Dermis blood vessel endothelial cell (primary cell): ENCODE measurements at places on chromosomes 6 and 20. TPM values are rescaled to one million over a fixed set of nuclear protein-coding genes. Genes with fewer than 3 reads are reported as not detected.
A peak's percentile ranks its signal among the peaks of the same experiment; 100 is the strongest.

SLC22A1 gene
- total RNA-seq, result 0.05 and 0.17 TPM in 2 replicates

LY6G5C gene
- 3.6 and 4.5 TPM in 2 replicates for total RNA-seq

MBOAT1 gene
- total RNA-seq, result 15.3 and 22.0 TPM in 2 replicates

GRCh38 chr6:20365456-20365855 lies 36.2 kb upstream of the E2F3 start:
- no peak for DNase-seq

GRCh38 chr20:18496042-18496441 lies 983 bp downstream of the RBBP9 start:
- DNase-seq, result peak; percentile 13

DNA sequence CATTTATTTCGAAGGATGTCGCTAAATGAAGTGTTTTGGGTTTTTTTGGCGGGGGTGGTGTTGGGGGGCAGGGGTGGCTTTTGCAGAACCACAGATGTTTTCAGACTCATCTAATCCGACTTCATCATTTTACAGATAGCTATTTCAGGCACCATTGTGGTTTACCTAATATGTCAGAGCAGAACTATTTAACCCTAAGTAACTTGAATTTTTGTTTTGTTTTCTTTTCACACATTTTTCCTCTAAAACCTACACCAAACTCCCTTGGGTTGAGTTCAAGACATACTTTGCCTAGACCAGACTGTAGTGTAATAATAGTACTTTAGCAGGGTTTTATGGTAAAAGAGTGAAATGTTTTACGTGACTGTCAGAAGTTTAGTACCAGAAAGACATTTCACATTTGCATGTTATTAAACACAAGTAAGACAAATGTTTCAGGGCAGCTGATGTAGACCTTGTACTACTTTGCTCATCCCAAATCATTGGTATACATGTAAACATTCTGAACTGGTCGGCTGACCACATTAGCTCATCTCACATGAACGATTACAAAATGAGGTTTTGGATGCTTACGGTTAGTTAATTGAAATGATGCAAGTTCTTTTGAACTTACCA lies 37.7 kb downstream of the MAP3K4 start:
- DNase-seq, result no peak
